ENCODE measurements at places on chromosomes 3 and 15. TPM values are rescaled to one million over a fixed set of nuclear protein-coding genes. Genes with fewer than 3 reads are reported as not detected.

The SLC30A4 gene
- 5.8 TPM for total RNA-seq

GRCh38 chr15:31195871-31196270 lies 94.3 kb upstream of the TRPM1 start:
- no peaks in the 10 kb centered on the region for H3K27me3 ChIP-seq
- H3K4me3 ChIP-seq: no peak overlapping the region
- no peaks in the 10 kb centered on the region for H3K4me1 ChIP-seq
- no peak for DNase-seq
- no peak overlapping the region for H3K27ac ChIP-seq
- H3K36me3 ChIP-seq: no peaks in the 10 kb centered on the region

DNA sequence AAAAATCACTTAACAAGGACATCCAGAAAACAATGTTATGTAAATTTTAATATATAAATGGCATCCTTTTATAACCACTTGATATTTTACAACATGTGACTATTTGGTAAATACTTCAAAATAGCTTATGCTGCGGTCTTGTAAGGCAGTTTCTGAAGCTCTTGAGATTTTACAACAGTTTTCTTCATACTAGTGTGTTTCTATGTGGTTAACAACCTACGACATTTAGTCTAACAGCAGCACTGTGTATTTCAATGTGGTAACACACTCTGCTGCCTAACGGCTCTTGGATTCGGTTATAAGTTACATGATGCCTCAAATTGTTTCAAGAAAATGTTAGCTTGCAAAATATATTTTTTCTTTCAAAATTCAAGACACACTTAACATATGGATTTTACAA lies 12.9 kb upstream of the MELTF start:
- 0 out of 2 replicates have a peak, but pooled peaks cover 1% of the 10 kb centered on the region for H3K27me3 ChIP-seq
- DNase-seq: no peak

- DNase-seq: no peak
- H3K36me3 ChIP-seq: peaks cover 2% of the 10 kb centered on the region
- H3K4me1 ChIP-seq: no peaks in the 10 kb centered on the region
These were observed 21.9 kb downstream of the PIK3CB start for GRCh38 chr3:138812806-138813205.

Measured in SJSA1 (cell line).